ENCODE measurements at places on chromosomes 3 and 15. TPM values are rescaled to one million over a fixed set of nuclear protein-coding genes. Genes with fewer than 3 reads are reported as not detected.

ZNF385D gene
- 6.2 TPM for total RNA-seq

DNA sequence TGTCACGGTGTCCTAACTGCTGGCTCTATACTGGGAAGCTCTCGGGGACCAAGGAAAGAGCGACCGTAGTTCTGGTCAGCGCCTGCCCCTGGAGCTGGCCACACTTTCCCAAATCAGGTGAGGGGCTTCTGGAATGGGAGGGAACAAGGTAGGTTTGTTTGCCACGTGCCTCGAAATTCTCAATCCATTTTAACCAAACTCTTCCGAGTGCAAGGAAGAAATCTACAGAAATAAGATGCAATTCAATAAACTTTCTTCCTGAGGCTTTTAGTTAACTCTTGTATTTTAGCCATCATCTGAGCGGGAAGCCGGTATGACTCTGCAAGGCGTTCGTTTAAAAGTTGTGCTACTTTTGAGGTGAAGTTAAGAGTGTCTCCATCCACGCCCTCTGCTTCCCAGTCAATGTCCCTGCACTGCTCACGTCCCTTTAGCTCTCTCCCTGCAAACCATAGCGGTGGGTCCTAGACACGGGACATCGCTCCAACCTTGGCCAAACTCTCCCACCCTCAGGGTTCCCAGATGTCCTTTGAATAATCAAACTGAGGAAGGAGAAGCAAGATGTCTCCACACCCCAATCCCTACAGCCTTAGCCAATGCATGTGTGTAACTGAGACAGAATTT lies 597 bp downstream of the AGTR1 start:
- DNase-seq: no peak
- H3K36me3 ChIP-seq: no peaks in the 10 kb centered on the region
- H3K27ac ChIP-seq: no peak overlapping the region
- peaks cover 8% of the 10 kb centered on the region for H3K27me3 ChIP-seq

DNA sequence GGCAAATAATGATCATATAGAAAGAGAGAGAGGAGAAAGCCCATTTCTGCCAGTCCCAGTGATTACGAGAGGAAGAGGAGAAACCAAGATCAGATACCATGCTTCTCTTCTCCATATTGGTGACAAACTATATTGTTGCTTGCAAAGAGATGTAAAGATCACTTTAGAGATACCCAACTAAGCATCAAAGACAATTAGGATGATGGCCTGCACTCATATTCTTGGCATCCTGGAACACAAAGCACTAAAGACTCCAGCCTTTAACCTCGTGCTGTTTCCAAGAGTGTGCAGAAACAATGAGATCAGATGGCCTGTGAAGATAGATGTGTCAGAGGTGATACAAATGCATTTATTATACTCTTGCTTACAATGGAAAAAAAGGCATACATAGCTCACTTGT lies 170.7 kb upstream of the TP63 start:
- H3K36me3 ChIP-seq: no peaks in the 10 kb centered on the region
- H3K27ac ChIP-seq: no peak overlapping the region
- H3K4me1 ChIP-seq: no peaks in the 10 kb centered on the region
- no peak overlapping the region for H3K4me3 ChIP-seq

RTP1 gene
- 0.40 TPM for total RNA-seq

GRCh38 chr15:31455499-31455898 lies 128.9 kb downstream of the KLF13 start:
- H3K27me3 ChIP-seq: no peaks in the 10 kb centered on the region
- DNase-seq: no peak
- H3K27ac ChIP-seq: no peak overlapping the region
- no peaks in the 10 kb centered on the region for H3K4me1 ChIP-seq
- H3K36me3 ChIP-seq: no peaks in the 10 kb centered on the region

DNA sequence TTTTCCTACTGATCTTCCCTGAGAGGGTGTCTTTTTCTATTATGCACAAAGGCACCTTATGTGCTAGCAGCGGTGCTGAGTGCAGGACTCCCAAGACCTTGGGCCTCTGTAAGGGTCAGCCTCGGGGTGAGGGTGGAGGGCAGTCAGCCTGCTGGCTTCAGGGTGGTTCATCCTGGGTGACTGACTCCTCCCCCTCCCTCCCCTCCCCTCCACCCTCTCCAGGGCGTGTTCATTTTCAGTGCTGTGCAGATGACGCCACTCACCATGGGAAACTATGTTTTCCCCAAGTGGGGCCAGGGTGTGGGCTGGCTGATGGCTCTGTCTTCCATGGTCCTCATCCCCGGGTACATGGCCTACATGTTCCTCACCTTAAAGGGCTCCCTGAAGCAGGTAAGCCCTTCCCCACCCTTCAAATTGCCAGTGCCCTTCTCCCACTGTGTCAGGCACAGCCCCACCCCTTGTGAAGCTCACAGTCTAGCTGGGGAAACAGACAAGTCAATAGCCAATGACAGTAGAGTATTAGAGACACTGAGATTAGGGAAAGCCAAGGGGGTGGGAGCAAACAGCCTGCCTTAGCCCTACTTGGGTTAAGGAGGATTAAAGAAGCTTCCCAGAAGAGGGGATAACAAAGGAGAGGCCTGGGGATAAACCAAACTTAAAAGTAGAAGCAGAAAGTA lies 41.9 kb downstream of the SLC6A1 start:
- no peak overlapping the region for H3K4me3 ChIP-seq
- H3K4me1 ChIP-seq: peaks cover 18% of the 10 kb centered on the region
- H3K27ac ChIP-seq: no peak overlapping the region
- DNase-seq: no peak

DUOXA2 gene
- not detected for total RNA-seq
